ENCODE measurements at places on chromosomes 13 and 19. TPM values are rescaled to one million over a fixed set of nuclear protein-coding genes. Genes with fewer than 3 reads are reported as not detected.

Gene OR4F17
- total RNA-seq, result not detected

Gene LSM4
- total RNA-seq, result 318 TPM

Gene TEX101
- not detected for total RNA-seq

Gene NPAS1
- total RNA-seq, result 0.27 TPM

Gene SPACA4
- total RNA-seq, result not detected

Gene LPAR2
- total RNA-seq, result 3.0 TPM

Gene SOX1
- 0.18 TPM for total RNA-seq

Gene ANGPTL8
- total RNA-seq, result not detected

Gene OR10H1
- total RNA-seq, result not detected

Gene C13orf42
- not detected for total RNA-seq

Gene MIR17HG
- total RNA-seq, result 4.5 TPM

Gene HOOK2
- 5.1 TPM for total RNA-seq

Gene CGB8
- 31.4 TPM for total RNA-seq

Gene SIGLEC5
- 0.74 TPM for total RNA-seq

Gene C1QTNF9
- not detected for total RNA-seq

Gene ZNF534
- not detected for total RNA-seq

Gene CPB2
- total RNA-seq, result not detected

Gene FARSA
- 122 TPM for total RNA-seq

Gene ACP7
- total RNA-seq, result 0.57 TPM

Gene IGFL2
- total RNA-seq, result not detected

Gene MAMSTR
- total RNA-seq, result 0.34 TPM

Gene CALR3
- total RNA-seq, result not detected

Gene SYMPK
- 33.0 TPM for total RNA-seq

Gene LILRB4
- 2.3 TPM for total RNA-seq

Gene BCL3
- 7.6 TPM for total RNA-seq

Gene SPRED3
- total RNA-seq, result 0.06 TPM

Gene MISP
- 2.0 TPM for total RNA-seq

Gene IRGC
- total RNA-seq, result not detected

Gene CFAP97D2
- total RNA-seq, result not detected

Gene URAD
- total RNA-seq, result not detected

Gene ERICH6B
- not detected for total RNA-seq

Gene TSSK6
- 3.1 TPM for total RNA-seq

Gene PRKACA
- total RNA-seq, result 36.0 TPM

Gene UQCRFS1
- total RNA-seq, result 46.5 TPM

Gene HCST
- not detected for total RNA-seq

Gene HSPB6
- total RNA-seq, result 0.06 TPM

Gene SLC7A10
- not detected for total RNA-seq

Gene ZNF585A
- 16.5 TPM for total RNA-seq

Gene SIGLEC12
- total RNA-seq, result not detected

Gene CYP2F1
- total RNA-seq, result not detected

Gene MEF2B
- total RNA-seq, result not detected

Gene NEK3
- total RNA-seq, result 17.1 TPM

Gene IFNL1
- not detected for total RNA-seq

Gene F2RL3
- total RNA-seq, result 7.0 TPM

Gene SLC1A6
- 1.4 TPM for total RNA-seq

Gene NMRK2
- total RNA-seq, result not detected

Gene GAS6
- total RNA-seq, result 42.2 TPM

Gene RFC3
- 56.9 TPM for total RNA-seq

Data from Daoy (cell line).